ENCODE measurements at places on chromosomes 13 and 19.

GRCh38 chr13:51067210-51067701 lies 43.8 kb downstream of the C13orf42 start:
- no peak for DNase-seq

- no peak for DNase-seq
These were observed 348.1 kb downstream of the FOXO1 start for GRCh38 chr13:40318366-40318765.

- no peak for DNase-seq
These were observed 8.2 kb downstream of the SPPL2B start for GRCh38 chr19:2336528-2337328.

DNA sequence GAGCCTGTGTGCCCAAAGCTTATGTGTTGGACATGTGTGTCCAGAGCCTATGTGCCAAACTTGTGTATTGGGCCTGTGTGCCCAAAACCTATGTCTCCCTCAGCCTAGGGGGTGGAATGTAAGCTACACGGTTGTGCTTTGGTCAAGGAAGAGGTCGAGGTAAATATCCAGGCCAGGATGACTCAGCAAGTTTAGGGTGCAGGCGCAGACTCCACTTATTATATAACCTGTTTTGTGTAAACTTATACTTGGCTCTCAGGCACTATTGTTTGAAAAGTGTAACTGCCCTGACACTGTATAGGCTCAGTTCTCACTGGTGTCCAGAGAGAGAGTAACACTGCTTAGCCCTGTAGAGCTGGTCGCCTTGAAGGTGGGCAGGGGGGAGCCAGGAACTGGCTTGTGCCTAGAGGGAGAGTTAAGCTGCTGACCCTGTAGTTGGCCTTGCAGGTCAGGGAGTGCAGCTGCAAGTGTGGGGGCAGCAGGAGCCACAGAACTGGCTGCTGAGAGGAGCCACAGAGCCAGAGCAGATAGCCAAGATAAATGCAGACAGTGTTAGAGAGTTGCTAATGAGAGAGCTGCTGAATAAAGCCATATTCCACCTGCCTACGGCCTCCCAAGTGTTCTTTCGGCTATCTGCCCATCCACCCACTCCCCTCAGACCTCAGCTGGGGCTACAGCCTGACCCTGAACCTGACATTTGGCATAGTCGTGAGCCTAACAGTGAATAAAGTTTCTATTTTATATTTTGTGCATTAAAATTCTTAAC lies 517.2 kb upstream of the SLITRK1 start:
- no peak for DNase-seq

DNA sequence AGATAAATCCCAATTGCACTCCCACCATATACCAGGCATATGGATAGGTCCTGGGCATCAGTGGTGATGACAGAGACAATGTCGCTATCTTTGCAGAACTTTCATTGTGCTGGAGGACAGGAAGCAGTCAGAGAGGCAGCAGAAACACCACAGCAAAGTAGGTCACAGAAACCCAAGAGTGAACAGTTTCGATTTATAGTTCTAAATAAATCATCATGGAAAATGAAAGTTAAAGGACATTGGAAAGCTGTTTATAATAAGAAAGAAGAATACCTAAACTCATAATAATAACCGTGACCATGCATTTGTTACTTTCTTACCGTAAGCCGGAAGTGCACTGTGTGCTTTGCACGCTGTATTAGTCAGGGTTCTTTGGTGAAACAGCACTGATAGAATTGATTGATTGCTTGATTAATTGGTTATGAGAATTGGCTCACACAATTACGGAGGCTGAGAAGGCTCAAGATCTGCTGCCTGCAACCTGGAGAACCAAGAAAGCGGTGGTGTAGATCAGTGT lies 38.9 kb downstream of the ALOX5AP start:
- no peak for DNase-seq

- DNase-seq: no peak
These were observed 3.8 kb downstream of the PRTN3 start for GRCh38 chr19:844546-844971.

DNA sequence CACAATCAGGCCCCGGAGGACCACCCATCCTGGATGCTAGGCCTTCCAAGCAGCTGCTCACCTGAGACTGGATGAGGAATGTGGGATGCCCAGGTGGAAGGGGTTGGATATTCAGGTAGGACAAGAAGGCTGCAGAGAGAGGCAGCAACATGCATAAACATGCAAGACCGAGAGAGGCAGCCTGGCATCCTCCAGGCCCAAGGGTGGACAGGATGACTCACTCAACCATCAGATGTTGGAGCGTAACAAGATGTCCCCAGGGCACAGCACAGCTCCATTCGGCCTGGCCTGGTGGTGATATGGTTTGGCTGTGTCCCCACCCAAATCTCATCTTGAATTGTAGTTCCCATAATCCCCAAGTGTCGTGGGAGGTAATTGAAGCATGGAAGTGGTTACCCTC lies 10.0 kb upstream of the CABP5 start:
- DNase-seq: no peak

DNA sequence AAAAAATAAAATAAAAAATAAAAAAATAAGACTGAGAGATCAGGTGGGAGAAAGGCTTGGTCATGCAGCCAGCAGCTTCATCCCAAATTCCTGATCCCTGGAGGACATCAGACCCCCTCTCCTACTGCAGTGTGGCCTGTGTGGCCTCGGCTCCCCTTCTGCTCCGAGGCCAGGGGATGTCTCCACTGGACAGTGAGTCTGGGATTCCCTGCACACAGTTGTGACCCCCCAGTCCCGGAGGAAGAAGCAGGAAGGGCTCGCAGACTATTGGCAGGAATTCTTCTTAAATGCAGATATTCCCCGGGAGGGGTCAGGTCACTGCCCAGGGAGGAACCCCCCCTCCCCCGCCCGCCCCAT lies 41.9 kb downstream of the ZNF627 start:
- DNase-seq: no peak

- DNase-seq: no peak
These were observed 280.6 kb downstream of the SHISA2 start for GRCh38 chr13:25771202-25771601.

DNA sequence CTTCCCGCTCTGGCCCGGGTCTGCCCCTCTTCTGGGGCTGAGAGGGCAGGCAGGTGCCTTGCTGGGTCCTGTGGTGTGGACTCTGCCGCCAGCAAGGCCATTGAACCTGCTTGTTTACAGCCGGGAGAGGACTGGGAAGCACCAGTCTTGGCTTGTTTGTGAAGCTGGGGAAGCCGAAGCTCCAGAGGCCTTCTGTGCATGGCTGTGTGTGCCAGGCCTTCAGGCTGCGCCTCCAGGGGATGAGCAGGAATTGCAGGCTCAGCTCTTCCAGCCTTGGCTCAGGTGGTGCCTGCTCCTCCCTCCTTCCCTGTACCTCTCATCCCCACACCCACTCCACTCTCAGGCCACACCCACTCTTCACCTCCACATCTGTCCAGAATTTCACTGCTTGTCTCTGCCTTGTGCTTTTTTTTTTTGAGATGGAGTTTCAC lies 17.5 kb downstream of the NDUFB7 start:
- no peak for DNase-seq

- no peak for DNase-seq
These were observed 101.2 kb downstream of the COL4A2 start for GRCh38 chr13:110408286-110408685.

- DNase-seq: no peak
These were observed 558 bp upstream of the PPAN start for GRCh38 chr19:10105509-10106099.

DNA sequence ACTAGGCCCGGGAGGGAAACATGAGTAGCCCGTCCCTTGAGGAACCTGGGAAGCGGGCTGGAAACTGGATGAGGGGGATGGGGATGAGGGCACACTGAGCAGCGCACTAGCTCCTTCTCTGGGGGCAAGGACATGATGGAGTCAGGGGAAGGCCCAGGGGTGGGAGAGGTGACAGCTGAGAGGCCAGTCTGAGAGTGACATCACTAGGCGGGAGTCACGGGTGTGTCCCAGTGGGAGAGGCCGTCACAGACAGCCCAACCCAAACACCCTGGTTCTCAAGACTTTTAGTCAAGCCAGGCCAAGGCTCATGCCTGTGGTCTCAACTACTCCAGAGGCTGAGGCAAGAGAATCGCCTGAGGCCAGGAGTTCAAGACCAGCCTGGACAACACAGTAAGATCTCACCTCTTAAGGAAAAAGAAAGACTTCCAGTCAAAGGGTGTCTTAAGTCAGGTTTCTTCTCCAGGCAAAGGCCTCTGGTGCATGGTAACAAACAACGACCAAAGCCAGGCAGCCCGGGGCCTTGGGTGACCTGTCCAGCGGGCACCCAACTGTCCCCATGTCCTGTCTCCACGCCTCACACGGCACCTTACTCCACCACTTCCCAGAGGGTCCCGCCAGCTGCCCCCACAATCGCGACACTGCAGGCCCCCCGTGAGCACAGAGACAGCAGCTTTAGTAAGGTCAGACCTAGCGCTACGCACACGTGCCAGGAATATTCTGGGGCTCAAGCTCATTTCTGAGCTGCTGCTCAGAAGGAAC lies 25.5 kb upstream of the TIMM44 start:
- no peak for DNase-seq

DNA sequence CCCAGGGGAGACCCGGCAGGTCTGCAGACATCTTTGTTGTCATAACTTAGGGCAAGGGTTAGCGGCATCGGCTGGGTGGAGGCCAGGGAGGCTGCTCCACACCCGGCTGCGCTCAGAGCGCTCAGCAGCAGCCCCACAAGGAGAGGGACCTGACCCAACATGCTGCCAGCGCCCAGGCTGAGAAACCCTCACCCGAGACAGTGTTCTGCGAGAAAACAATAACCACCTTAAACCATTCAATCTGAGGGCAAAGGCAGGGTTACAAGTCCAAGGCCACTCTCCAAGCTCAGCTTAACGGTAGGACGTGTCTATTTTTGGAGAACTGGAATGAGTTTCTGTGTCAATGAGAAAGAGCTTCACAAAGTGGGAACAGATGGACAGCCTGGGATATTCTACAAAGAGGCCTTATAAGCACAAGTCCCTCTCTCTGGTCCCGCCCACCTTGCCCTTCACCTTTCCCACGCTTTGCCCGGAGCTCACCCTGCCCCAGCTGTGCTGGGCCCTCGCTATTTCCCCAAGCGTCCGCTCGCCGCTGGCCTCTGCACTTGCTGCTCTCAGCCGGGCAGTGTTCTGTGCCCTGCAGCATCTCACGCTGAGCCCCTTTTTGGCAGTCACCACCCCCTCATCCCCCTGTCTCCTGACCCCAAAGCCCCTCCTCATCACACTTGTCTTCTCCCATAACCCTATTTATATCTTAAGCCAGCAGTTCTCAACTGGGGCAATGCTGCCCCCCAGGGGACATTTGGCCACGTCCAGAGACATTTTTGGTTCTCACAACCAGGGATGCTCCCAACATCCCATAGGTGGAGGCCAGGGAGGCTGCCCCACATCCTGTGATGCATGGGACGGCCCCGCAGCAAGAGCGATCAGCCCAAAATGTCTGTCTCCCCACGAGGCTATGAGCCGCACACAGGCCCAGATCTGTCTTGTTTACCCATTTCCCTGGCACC lies 17.6 kb downstream of the PPP1R12C start:
- DNase-seq: no peak

DNA sequence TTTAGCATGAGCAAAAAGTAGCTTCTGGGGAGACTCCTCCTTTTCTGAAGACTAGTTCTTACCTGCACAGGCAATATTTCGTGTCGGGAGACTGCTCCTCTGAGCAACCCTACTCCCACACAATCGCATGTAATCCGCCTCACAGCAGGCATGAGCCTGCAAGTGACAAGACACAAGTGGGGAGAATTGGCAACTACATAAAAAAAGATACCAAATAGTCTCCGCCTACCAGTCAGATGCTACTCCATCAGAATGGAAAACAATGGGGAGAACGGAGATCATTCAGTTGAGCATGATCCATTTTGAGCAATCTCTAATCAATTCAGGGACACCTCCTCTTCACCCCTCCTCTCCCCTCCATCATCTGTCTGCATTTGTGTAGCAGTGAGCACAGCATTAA lies 321.0 kb downstream of the COG6 start:
- no peak for DNase-seq

- peak; percentile 93 for DNase-seq
These were observed 67.1 kb downstream of the NUFIP1 start for GRCh38 chr13:44921931-44922758.

GRCh38 chr19:54160854-54161253 lies 1.3 kb upstream of the LENG1 start:
- no peak for DNase-seq

GRCh38 chr13:59269476-59269875 lies 894.3 kb downstream of the DIAPH3 start:
- peak; percentile 44 for DNase-seq

DNA sequence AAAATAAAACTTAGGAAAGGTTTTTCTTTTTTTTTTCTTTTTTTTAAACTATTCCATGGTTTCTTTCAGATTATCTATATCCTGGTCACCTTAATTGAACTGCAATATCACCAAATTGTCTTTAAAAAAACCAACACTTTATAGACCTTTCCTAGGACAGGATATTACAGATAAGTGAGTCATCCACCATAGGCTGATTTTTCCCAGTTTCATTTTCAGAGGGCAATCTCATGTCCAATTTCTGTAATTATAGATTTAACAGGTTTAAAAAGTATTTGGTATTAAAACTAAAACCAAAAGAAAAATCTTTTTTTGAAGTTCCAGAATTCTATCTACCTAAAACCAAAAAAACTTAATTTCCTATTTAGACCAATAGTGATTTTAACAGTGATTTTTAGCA lies 13.2 kb downstream of the SPART start:
- DNase-seq: no peak

DNA sequence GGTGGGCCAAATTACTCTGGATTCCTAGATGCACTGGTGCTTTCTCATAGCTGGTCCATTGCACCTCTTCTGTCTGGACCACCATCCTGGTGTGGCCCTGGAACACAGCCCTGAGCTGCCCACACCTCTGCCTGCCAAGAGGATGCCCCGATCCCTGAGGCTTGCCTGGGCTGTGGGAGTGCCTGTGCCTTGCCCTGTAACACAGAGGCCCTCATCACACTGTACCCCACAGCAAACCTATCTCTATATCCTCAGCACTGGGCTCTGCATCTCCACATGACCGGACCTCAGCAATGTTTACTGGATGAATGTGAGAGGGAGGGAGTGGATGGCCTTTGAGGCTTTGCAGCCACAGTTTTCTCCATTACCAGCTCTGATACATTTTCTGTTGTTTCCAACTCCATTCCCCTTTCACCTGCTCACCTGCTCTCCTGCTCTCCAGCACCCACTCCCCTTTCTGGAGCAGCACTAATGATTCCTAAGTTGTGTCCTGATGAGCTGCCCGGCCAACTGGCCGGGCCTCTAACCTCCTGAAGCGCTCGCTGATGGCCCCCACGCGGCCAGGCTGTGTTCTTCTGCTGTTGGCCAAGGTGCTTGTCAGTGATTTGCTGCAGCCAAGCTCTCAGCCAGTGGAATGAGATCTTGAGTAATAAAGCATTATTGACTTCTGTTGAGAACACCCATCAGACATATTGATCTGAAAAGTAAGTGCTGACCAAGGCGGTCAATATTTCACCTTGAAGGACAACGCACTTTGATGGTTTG lies 232.6 kb downstream of the TEX29 start:
- DNase-seq: no peak

DNA sequence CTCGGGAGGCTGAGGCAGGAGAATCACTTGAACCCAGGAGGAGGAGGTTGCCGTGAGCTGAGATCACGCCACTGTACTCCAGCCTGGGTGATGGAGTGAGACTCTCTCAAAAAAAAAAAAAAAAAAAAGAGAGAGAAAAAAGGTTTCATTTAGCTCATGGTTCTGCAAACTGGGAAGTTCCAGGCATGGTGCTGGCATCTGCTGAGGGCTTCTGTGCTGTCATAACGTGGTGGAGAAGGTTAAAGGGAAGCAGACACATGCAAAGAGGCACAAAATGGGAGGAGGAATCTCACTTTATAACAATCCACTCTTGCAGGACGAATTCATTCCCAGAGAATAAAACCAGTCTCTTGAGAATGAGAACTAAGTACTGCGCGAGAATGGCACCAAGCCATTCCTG lies 34.9 kb upstream of the SIAH3 start:
- no peak for DNase-seq

Data from AG04450 (cell line).